Stimulated activated CD4-positive, alpha-beta T cell treated with anti-CD3 and anti-CD28 coated beads, TNF-alpha, amount 100 ng/mL, for 48 hours (primary cell): ENCODE measurements at places on chromosomes 12 and 14.

- no peak for DNase-seq
Observed at GRCh38 chr14:53874704-53875103, 81.9 kb downstream of the BMP4 start.

DNA sequence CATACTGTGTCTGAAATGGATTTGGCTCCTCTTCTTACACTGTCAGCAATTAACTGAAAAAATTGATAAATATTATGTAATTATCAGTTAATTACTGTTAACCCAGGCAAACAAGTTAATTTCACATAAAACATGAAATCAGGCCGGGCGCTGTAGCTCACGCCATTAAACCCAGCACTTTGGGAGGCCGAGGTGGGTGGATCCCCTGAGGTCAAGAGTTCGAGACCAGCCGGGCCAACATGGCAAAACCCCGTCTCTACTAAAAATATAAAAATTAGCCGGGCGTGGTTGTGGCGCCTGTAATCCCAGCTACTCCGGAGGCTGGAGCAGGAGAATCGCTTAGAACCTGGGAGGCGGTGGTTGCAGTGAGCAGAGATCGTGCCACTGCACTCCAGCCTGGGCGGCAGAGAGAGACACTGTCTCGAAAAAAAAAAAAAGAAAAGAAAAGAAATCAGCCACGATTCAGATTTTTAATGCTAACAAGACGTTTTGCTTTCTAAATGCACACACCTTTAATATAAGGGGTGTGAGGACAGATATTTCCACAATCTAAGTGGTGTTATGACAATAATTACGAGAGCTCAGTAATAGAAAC lies 473 bp upstream of the TMEM19 start:
- no peak for DNase-seq

DNA sequence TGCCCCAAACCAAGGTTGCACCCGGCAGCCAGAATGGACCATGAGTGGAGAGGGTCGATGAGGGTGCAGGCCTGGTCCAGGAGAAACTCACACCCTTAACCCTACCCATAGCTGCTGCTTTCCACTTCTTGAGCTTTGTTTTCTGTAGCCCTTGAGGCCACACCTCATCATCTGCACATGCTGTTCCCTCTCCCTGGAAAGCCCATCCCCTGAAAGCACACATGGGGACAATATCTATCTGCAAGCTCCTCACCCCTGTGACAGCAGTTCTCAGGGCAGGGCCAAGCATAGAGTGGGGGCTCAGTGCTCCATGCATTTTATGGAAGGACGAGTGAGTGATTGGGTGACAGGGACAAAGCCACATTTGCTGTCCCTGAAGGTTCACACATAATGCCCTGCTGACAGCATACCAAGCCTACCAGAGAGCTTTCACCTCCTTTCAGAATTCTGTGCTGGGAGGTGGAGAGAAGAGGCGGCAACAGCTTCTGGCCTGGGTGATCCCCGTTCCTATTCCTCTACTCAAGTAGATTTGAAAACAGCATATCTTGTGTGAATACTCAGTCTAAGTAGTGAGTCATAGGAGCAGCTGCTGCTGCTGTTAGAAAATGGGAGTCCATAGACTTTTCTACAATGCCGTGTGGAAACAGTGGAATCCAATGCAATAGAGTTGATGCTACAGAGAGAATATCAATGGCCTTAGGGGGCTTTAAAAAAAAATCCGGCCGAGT lies 44.6 kb downstream of the SRGAP1 start:
- no peak for DNase-seq

DNA sequence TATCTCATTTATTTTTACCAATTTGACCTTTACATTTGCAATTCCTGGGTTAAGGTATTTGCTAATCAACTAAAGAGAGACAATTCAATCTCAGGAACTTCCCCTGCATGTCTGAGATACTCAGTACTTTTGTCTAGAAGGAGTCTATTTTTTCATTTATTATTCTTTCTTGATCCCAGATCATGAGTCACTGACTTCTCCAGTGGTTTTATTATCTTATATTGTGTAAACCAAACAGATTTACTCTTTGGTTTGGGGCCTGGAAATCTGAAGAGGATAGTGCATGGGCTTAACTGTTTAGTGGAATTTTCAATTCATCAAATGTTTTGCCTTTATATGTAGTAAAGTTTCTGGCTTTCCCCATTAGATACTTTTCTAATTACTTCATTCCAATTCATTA lies 185.4 kb downstream of the ALG10B start:
- no peak for DNase-seq
